ENCODE measurements at places on chromosomes 7 and 10.

GRCh38 chr7:122975341-122975740 lies 20.2 kb downstream of the TAS2R16 start:
- DNase-seq = no peak

DNA sequence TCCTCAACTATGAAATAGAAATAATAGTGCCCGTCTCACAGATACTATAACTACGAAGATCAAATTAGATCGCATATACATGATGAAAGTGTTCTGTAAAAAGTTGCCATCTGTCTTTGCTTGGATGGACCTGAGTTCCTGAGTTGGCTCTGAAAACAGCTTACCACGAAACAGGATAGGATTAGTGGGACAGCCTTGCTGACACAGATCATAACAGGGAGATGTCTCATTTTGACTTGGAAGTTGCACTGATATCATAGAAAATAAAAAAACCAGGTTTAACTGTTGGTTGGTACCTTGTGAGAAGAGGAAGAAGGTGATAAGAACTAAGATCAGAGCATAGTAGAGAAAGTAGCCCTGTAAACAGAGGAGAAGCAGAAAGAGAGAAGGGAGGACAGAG lies 79.3 kb upstream of the AGBL3 start:
- no peak for DNase-seq

GRCh38 chr10:77291596-77292505 lies 345.8 kb downstream of the KCNMA1 start:
- no peak for DNase-seq

DNA sequence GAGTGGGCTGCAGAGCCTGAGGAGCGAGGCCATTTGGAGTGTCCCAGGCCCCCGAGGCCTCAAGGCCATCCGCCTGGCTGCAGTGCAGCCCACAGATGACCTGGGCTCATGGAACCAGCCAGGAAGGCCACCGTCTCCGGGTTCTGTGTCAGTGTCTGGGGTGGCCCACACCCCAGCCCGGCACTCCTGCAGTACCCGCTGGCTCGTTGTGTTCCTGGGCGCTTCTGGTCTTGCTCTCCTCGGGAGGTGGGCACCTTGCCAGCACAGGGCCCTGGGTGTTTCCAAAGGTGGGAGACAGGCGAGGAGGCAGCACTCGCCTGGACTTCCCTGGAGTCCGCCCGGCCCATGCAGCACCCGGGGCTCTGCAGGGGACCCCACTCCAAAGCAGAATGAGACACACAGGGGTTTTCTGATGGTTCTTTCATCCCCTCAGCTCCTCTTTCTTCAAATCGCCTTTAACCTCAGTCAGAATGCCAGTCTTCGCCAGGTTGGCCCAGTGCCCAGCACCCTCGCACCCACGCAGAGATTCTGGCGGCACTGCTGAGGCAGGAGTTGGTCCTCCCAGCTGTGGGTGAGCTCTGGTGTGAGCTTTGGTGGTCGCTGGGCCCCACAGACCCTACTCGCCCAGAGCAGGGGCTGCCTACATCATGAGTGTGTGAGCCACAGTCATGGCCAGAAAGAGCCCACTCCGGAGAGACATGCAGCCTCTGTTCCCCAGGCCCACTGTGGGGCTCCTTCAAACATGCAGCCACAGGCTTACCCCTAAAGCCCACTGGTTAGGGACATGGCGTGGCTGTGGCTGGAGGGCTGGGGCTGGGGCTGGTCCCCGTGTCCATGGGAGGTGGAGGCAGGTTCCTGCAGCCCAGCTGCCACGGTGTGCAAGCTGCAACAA lies 155.7 kb downstream of the EBF3 start:
- DNase-seq = no peak

GRCh38 chr7:155441856-155442255 lies 16.1 kb upstream of the EN2 start:
- no peak for DNase-seq

- no peak for DNase-seq
These were observed 70.0 kb upstream of the SFMBT2 start for GRCh38 chr10:7480742-7481367.

- no peak for DNase-seq
These were observed 23.6 kb upstream of the PDK4 start for GRCh38 chr7:95619921-95620320.

DNA sequence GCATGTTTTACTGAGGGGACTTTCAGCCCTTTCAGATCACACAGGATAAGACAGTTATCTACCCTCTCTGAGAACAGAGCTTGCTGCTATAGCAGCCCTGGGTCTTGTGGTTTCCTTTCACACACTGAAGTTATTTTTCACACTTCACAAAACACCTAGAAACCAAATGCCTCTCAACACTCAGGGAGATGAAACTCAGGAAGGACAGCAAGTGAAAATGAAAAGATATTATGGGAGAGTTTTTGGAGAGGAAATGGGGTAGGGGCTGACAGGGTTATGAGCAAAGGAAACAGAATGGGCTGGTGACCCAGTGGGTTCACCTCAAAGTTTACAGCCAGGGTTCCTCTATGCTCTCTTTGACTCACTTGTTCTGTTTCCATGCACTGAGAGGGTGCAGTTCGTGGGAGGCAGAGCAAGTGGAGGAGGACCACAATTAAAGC lies 17.0 kb upstream of the GIMAP2 start:
- DNase-seq = no peak
